Fibroblast of lung (primary cell): ENCODE measurements at places on chromosomes 5 and 9. TPM values are rescaled to one million over a fixed set of nuclear protein-coding genes. Genes with fewer than 3 reads are reported as not detected.

Gene IFNE
- total RNA-seq: 3.9 and 6.6 TPM in 2 replicates

Gene GFI1B
- total RNA-seq: under 0.01 TPM in 1 of 2 replicates, not detected in the other

Gene INSL4
- not detected in 2 replicates for total RNA-seq

Gene RANBP3L
- total RNA-seq: under 0.01 TPM in 1 of 2 replicates, not detected in the other

Gene CDC20B
- under 0.01 TPM in 1 of 2 replicates, not detected in the other for total RNA-seq

Gene HMGXB3
- total RNA-seq: 25.9 and 29.9 TPM in 2 replicates

Gene TAS2R1
- not detected in 2 replicates for total RNA-seq

Gene PLPP7
- 8.2 and 9.4 TPM in 2 replicates for total RNA-seq

Gene TAF11L13
- not detected in 2 replicates for total RNA-seq

Gene NUP214
- 8.7 and 12.2 TPM in 2 replicates for total RNA-seq

Gene PCDH12
- total RNA-seq: under 0.01 TPM in 1 of 2 replicates, not detected in the other

Gene PAEP
- total RNA-seq: not detected in 2 replicates

Gene CENPP
- total RNA-seq: 1.0 and 1.7 TPM in 2 replicates

Gene TAF11L10
- total RNA-seq: not detected in 2 replicates

Gene UAP1L1
- 15.7 and 21.1 TPM in 2 replicates for total RNA-seq

Gene PCDHGC4
- total RNA-seq: 1.5 and 3.0 TPM in 2 replicates

Gene IFNW1
- total RNA-seq: not detected in 2 replicates

Gene SEC24A
- total RNA-seq: 17.7 and 20.8 TPM in 2 replicates

Gene RNF183
- total RNA-seq: not detected in 2 replicates

Gene DND1
- total RNA-seq: under 0.01 and 0.33 TPM in 2 replicates

Gene HIGD2A
- 41.6 and 54.7 TPM in 2 replicates for total RNA-seq

Gene C9orf50
- total RNA-seq: 0.17 and 0.26 TPM in 2 replicates

Gene OBP2B
- not detected in 2 replicates for total RNA-seq

Gene HACD4
- 12.3 and 24.9 TPM in 2 replicates for total RNA-seq

Gene DDX4
- not detected in 2 replicates for total RNA-seq

Gene DMRT3
- total RNA-seq: not detected in 2 replicates

Gene PDE6A
- under 0.01 TPM in 2 replicates for total RNA-seq

Gene SLCO6A1
- total RNA-seq: not detected in 2 replicates

Gene ENTPD2
- under 0.01 TPM in 2 replicates for total RNA-seq

Gene CKMT2
- total RNA-seq: 8.0 and 19.3 TPM in 2 replicates

Gene FAM174A
- 14.9 and 20.0 TPM in 2 replicates for total RNA-seq
